Stimulated activated CD4-positive, alpha-beta T cell treated with anti-CD3 and anti-CD28 coated beads, Interleukin-1b, Interleukin-23, amount 100 ng/mL, for 24 hours (primary cell): ENCODE measurements at places on chromosomes 5 and 9.

DNA sequence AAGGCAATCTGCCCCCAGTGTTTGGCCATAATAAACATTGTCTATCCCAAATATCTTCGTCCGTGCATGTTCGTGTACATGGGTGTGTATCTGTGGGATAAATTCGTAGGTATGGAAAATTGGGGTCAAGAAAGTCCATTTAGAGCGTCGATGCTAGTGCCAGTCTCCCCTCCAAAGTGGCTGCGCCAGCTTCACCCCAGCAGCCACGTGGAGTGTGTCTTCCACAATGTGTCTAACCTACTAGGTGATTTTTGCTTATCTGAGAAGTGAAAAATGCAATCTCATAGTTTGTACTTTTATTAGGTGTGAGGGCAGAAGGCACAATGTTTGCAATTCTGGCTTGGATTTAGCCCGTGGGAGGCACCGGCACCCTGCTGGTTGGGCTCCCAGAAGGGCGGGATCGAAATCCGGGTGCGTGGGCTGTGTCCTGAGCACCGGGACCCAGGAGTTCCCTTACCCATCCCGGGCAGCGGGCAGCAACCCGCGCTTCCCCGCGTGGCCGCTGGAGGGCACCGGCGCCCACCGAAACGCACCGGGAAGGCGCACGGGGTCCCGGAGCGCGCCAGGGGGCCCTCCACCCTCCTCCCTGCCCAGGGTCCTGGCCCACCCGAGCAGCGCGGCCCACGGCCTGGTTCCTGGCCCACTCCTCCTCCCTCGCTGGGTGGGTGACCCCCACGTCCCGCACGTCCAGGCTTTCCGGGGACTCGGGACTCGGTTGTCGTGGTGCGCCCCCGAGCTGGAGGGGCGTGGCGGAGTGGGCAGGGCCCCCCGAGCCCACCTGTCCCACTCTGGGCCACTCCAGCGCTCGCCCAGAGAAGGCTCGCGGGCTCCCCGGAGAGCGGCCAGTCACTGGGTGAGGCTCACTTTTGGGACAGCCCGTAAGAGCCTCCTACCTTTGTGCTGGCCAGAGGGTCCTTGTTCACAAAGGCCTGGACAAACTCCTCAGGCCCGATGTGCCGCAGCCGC, 55.4 kb upstream of the RNF130 start:
- DNase-seq = no peak

- no peak for DNase-seq
These were observed 102.4 kb downstream of the DAPK1 start for GRCh38 chr9:87599901-87600610.

DNA sequence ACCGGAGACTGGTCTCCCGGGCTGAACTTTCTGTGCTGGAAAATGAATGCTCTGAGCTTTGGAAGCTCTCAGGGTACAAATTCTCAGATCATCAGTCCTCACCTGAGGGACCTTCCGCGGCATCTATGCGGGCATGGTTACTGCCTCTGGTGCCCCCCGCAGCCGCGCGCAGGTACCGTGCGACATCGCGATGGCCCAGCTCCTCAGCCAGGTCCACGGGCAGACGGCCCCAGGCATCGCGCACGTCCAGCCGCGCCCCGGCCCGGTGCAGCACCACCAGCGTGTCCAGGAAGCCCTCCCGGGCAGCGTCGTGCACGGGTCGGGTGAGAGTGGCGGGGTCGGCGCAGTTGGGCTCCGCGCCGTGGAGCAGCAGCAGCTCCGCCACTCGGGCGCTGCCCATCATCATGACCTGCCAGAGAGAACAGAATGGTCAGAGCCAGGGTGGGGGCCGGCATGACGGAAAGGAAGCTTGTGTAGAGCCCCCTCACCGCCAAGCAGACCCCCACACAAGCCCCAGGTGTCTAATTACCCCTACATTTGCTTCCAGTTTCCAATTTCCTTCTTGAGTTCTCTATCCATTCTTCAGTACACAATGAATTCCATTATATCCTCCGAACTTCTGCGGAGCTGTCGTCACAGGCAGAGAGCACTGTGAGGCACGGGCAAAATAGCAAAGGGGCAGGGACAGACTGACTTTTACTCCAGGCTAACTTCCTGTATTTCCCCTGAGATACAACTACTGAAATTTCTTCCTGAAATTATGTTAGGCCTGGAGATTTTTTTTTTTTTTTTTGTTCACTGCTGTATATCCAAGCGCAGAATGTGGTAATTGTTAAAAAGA, 23.2 kb downstream of the CDKN2A start:
- DNase-seq = no peak

GRCh38 chr9:15018096-15018637, 107.9 kb upstream of the FREM1 start:
- no peak for DNase-seq

- no peak for DNase-seq
These were observed 222.8 kb downstream of the HSPA4 start for GRCh38 chr5:133274597-133274935.

DNA sequence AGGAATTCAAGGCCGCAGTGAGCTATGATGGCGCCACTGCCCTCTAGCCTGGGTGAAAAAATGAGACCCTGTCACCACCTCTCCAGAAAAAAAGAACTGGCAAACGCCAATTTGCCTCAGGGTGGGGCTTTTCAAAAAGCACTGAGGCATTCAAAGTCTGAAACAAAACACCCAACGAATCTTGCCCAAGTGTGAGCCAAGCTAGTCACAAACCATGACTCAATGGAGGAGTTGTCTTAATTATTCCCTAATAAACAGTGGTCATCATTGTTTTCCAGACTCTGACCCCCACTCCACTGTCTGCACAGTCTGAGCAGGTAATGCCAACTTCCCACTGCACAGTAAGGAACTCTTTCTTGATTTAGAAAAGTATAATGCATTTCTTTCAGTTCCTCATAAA, 16.8 kb downstream of the FRMD3 start:
- no peak for DNase-seq

DNA sequence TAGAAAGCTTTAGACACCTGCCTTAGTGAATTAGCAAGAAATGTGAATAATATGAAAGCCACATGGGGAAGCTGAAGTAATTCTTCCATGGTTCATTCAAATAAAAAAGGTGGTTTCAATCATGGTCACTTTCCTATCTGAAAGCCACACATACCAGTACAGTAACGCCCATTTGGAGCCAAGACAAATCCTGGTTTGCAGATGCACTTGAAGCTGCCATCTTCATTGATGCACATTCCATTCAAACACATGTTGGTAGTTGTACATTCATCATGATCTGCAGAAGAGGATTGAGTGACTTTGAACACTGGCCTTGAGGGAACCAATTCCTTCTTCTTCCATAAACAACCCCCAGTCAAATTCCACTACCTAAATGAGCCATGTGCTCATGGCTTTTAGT, 161.5 kb downstream of the FBN2 start:
- DNase-seq = no peak

DNA sequence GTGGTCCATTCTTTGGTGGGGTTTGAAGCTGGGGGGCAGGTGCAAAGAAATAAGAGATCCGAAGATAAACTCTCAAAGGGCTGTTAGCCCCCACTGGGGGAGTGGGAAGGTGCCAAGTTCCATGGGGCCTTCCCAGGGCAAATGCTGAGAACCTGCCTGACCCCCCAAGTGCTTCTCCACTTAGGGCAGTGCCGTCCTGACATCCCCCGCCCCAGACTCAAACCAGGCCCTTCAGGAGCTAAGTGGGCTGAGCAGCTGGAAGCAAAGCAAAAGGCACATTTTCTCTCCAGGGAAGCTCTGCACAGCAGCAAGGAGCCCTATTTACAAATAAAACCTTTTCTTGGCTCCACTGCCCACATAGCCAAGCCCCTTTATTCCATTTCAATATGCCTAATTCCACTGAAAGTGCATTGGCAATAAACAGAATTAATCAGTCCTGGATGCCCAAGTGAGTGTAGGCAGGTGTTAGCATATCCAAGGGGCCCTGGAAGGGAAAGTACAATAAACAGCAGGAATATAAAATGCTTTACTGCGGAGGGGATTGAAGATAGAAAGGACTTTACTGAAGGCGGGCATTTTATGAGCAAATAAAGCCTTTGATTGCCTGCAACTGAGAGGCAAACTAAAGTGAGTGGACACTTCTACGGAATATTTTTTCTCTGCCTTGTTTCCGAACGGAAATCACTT, 44.6 kb downstream of the WHRN start:
- no peak for DNase-seq

DNA sequence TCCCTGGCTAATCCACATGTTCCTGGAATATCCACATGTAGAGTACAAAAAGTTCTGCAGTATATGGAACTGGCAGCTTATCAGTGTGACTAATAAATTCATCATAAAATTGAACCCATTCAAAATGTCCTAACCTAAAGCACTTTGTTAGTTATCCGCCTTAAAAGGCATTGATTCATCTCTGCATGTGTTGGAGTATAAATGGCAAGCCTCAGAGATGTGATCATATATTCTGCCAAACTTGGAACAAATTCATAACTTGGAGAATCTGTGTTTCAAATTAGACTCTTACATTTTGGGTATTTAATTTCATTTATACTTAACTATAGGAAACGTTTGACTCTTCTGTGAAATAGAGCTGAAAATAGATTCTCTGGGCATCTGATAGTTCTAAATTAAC, 25.2 kb upstream of the NREP start:
- no peak for DNase-seq

DNA sequence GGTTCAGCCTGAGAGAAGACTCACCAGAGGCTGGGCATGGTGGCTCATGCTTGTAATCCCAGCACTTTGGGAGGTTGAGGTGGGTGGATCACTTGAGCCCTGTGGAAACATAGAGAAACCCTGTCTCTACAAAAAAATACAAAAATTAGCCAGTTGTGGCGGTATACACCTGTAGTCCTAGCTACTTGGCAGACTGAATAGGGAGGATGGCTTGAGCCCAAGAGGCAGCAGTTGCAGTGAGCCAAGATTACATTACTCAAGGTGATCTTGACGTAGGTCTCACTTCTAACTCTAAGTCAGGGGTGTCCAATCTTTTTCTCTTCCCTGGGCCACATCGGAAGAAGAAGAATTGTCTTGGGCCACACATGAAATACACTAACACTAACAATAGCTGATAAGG, 16.2 kb upstream of the ATP6V1G1 start:
- DNase-seq = no peak

DNA sequence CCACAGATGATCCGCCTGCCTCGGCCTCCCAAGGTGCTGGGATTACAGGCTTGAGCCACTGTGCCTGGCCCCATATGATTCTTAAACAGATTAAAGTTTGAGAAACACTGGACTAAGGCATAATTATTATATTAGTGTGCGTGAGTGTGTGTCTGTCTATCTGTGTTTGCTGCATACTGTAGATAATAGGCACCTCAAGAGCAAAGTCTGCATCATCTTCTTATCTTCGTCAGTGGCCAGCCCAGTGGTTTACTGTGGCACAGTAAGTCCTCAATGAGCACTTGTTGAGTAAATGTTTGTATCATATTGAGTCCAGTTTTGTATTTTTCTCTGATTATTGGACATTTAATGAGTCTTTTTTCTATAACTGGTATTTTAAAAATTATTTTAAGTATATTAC, 81.7 kb downstream of the ITGA1 start:
- DNase-seq = no peak

DNA sequence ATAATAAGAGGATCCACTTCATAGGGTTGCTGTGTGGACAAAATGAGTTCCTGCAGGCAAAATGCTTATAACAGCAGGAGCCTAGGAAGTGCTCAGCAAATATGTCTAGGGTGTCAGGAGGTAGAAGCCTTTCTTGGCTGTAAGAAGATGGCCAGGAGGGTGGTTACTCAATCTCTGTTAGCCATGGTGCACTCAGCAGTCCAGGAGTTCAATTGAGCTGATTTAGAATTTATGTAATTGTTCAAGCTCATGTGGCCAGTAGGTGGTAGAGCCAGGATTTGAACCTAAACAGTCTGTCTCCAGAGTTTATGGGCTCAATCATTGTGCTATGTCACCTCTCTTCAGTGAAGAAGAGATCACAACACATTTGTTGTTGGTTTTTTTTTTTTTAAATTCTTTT, 381.2 kb downstream of the KIF4B start:
- no peak for DNase-seq

- DNase-seq = no peak
These were observed 154.1 kb downstream of the PCSK1 start for GRCh38 chr5:96278981-96279380.

DNA sequence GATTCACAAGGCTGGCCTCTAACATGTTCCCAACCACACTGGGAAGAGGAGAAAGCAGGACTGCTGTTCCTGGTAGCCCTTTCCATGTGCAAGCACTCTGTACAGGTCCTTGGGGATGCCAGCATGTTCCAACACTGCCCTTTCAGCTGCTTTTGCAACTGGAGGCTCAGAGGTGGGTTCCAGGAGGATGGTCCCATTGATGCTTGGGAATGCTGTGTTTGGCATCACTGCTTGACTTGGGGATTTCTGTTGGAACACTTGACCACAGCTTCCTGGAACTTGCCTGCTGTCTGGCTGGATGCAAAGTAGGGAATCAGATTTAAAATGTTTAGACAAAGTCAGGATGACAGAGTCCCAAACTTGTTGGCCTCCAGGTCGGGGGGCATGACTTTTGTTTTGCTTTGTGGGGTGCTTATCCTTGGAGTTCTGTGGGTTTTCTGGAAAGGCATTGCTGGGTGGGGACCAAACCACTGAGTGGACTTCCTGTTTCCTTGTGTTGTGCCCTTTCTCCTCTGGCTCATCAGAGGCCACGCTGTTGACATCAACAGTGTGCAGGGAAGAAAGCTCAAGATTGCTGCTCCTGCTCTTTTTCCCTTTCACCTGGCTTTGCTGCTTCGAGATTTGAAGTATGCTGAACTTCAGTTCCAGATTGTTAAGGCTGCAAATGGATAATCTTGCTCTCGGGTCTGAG, 148.5 kb upstream of the RPS23 start:
- DNase-seq = no peak

DNA sequence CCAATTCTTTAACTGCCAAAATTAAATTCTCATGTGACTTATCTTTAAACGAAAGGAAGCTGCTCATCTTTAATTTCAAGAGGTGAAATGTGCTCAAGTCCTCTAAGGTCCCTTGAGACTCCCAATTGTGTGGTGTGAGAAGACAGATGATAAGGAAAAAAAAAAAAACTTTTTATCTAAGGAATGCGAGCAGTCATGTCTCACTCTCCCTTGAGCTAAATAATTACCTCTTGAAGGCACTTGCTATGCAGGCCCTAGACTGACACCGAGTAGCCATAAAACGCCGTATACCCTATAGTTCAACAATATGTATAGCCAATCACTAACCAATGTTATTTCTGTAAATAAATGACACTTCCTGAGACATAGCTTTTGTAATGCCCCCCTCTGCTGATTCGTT, 1.5 kb upstream of the DTWD2 start:
- DNase-seq = no peak

- no peak for DNase-seq
These were observed 99.8 kb downstream of the NNT start for GRCh38 chr5:43702815-43703214.

- DNase-seq = no peak
These were observed 50.9 kb downstream of the UBE2R2 start for GRCh38 chr9:33867747-33868439.
